ENCODE measurements at places on chromosomes 3 and 15. TPM values are rescaled to one million over a fixed set of nuclear protein-coding genes. Genes with fewer than 3 reads are reported as not detected.

CILP gene
- total RNA-seq = 0.26 TPM

ZCWPW2 gene
- total RNA-seq = 1.0 TPM

ACP3 gene
- total RNA-seq = 3.5 TPM

TUSC7 gene
- total RNA-seq = not detected

CACNA2D3 gene
- total RNA-seq = 0.77 TPM

ZNF619 gene
- total RNA-seq = 8.7 TPM

BTLA gene
- not detected for total RNA-seq

LRRC2 gene
- total RNA-seq = 0.77 TPM

NUP210 gene
- 0.33 TPM for total RNA-seq

HAPLN3 gene
- total RNA-seq = 2.8 TPM

CCR3 gene
- total RNA-seq = 0.26 TPM

SERP1 gene
- 135 TPM for total RNA-seq

EPHB3 gene
- 3.9 TPM for total RNA-seq

DUT gene
- 47.6 TPM for total RNA-seq

Measured in fibroblast of lung (primary cell).